ENCODE measurements at places on chromosomes 12 and 14. TPM values are rescaled to one million over a fixed set of nuclear protein-coding genes. Genes with fewer than 3 reads are reported as not detected.

GRCh38 chr12:24118668-24119067 lies 169.2 kb upstream of the SOX5 start:
- H3K4me3 ChIP-seq = no peak overlapping the region
- no peaks in the 10 kb centered on the region for H3K27me3 ChIP-seq
- H3K4me1 ChIP-seq = no peaks in the 10 kb centered on the region

- H3K27me3 ChIP-seq = no peaks in the 10 kb centered on the region
- no peak for DNase-seq
- peak overlapping the region; percentile 41 for H3K27ac ChIP-seq
- no peaks in the 10 kb centered on the region for H3K4me1 ChIP-seq
- H3K4me3 ChIP-seq = no peak overlapping the region
Observed at GRCh38 chr12:57165741-57166140, 18.3 kb upstream of the LRP1-AS start.

GRCh38 chr12:92156704-92157395 lies 11.2 kb upstream of the BTG1 start:
- no peaks in the 10 kb centered on the region for H3K36me3 ChIP-seq
- H3K4me3 ChIP-seq = no peak overlapping the region
- H3K4me1 ChIP-seq = no peaks in the 10 kb centered on the region
- H3K27ac ChIP-seq = no peak overlapping the region
- no peaks in the 10 kb centered on the region for H3K27me3 ChIP-seq
- DNase-seq = no peak

Gene GARIN6
- not detected for total RNA-seq

DNA sequence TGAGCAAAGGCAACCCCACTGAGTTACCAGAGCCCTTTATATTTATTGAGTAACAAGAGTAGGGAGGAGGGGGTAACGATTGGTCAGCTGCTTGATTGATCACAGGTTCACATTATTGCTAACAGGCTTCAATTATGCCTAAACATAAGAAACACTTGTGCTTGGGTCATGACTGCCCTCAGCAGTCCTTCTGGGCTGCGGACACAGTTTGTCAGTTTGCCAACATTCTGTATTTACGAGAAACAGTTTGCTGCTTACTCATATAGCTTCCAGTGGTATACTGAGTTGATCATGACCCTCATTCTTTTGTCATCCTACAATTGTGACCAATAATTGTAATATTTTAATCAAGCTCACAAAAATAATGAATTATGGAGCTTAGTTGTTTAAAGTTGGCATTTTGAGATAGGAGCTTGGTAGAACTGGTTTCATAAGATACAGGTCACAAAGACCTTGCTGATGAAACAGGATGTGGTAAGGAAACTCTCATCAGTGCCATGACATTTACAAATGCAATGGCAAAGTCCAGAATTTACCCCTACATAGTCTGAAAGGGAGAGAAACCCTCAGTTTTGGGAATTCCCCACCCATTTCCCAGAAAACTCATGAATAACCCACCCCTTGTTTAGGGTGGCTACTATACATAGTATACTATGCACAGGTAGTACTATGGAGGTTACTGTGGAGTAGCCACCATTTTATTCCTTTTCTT lies 1421.0 kb upstream of the FLRT2 start:
- H3K4me1 ChIP-seq = no peaks in the 10 kb centered on the region
- no peak for DNase-seq
- no peak overlapping the region for H3K4me3 ChIP-seq

Gene PTGER2
- total RNA-seq = 1.9 TPM

DNA sequence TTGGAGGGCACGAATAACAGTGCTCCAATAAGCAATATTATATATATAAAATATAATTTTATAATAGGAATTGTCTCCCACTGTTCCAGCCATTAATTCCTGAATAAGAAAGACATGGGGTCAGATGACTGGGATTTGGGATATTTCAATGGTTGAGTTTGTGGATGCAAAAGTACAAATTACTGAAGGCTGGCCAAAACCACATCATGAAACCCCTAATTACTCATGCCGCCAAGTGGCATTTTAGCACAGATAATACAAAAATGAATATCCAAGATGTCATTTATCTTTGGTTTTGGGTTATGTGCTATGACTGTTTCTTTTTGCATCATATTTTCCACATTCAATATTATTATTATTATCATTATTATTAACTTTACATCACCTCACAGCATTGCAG lies 261.4 kb upstream of the TBX3 start:
- no peak overlapping the region for H3K27ac ChIP-seq
- H3K4me3 ChIP-seq = no peak overlapping the region
- no peaks in the 10 kb centered on the region for H3K4me1 ChIP-seq
- H3K36me3 ChIP-seq = no peaks in the 10 kb centered on the region
- no peak for DNase-seq

DNA sequence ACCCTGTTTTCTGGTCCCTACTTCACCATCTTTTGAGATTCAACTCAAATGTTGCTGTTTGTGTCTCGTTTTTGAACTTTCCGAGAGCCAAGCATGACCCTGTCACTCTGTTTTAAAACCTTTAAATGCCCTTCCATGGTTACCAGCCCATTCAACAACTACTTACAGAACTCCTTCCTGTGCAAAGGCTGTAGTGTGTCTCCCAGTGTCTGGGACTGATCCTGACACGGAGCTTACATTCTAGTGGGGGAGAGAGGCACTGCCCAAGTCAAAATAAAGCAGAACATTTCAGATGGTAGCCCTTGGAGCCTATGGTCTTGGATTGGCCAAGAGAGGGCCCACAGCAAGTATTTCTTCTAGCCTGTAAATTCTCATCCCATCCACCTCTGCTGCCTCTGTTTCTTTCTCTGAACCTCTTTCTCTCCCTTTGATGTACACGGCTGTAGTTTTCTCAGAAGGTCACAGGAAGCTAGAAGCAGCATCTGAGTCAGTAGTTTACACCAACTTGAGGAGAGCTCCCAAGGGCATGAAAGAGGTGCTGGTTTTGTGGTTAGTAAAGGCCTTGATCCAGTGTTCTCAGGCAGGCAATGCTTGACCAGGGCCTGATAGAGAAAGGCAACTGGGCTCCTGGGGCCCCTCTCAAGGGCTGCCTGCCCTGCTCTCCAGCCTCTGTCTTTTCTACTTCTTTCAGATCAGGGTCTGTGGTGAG lies 42.3 kb upstream of the SLC24A4 start:
- DNase-seq = no peak
- no peaks in the 10 kb centered on the region for H3K36me3 ChIP-seq
- H3K4me1 ChIP-seq = no peaks in the 10 kb centered on the region
- H3K27me3 ChIP-seq = no peaks in the 10 kb centered on the region

DNA sequence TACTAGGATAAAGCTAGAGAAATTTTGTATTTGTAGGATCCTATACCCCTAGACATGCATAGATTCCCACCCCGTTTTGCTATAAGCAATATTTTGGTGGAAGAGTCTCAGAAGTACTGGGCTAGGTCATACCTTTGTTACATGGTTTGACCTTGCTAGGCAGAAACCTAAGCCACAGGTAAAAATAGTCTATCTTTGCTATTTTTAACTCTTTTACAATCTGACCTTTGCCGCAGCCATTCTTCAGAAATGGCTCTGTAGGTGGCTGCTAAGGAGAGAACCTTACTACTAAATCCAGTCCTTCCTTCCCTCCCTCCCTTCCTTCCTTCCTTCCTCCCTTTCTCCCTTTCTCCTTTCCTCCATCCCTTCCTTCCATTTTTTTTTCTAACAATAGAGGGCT lies 242.9 kb upstream of the SEL1L start:
- H3K4me1 ChIP-seq = no peaks in the 10 kb centered on the region
- H3K27me3 ChIP-seq = no peaks in the 10 kb centered on the region
- no peak overlapping the region for H3K27ac ChIP-seq
- no peaks in the 10 kb centered on the region for H3K36me3 ChIP-seq
- DNase-seq = no peak

GRCh38 chr14:34619471-34619870 lies 10.5 kb downstream of the SNX6 start:
- H3K4me3 ChIP-seq = no peak overlapping the region
- H3K27me3 ChIP-seq = no peaks in the 10 kb centered on the region
- no peak for DNase-seq

Gene KRT4
- not detected for total RNA-seq

Gene KRT85
- total RNA-seq = not detected

Gene GPD1
- total RNA-seq = 12.2 TPM

DNA sequence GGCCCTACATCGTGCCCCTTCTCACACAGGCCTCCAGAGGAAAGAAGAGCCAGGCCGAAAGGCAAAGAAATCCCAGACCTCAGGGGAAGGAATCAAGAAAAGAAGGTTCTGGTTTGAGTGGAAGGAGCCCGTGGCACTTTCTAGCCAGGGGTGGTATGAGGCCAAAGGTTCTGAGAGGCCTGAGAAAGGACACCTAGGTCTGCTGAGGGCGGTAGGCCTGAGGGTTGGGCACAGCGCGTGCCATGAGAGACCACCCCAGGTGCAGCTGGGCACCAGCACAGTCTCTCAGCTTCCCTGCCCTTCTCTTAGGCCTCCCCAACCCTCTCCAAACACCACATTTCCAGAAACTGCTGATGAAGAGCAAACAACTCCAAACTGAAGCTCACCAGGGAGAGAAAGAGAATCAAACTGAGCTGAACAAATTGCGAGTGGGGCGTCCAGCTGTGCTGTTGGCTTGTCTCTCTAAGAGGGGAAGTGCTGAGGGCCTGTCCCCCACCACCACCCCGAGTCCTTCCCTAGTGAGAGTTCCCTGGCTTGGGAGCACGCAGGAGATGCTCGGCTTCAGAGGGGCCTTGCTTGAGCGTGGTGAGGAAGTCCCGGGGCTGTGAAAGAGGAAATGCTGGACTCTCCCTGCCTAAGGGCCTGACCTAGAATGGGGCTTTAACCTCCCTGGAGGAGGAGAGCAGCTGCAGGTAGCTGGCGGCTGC lies 184.8 kb downstream of the ZFP36L1 start:
- H3K36me3 ChIP-seq = no peaks in the 10 kb centered on the region
- H3K27ac ChIP-seq = peak overlapping the region; percentile 42
- no peak for DNase-seq
- no peak overlapping the region for H3K4me3 ChIP-seq

DNA sequence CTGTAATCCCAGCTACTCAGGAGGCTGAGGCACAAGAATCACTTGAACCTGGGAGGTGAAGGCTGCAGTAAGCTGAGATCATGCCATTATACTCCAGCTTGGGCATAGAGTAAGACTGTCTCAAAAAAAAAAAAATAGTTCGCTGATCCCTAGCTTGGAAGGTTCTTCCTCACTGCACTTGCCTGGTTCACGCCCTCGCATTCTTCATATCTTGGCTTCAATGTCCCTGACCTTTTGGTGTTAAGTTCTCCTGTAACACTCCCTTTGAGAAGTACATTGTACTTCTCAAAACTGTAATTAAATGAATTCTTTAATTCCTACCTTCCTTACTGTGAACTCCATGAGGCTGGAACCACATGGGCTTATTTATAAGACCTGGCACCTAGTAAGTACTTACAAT lies 16.5 kb upstream of the TPCN1 start:
- no peaks in the 10 kb centered on the region for H3K27me3 ChIP-seq
- no peak for DNase-seq
- H3K4me3 ChIP-seq = no peak overlapping the region
- no peak overlapping the region for H3K27ac ChIP-seq

- no peaks in the 10 kb centered on the region for H3K36me3 ChIP-seq
- H3K27ac ChIP-seq = no peak overlapping the region
- no peak overlapping the region for H3K4me3 ChIP-seq
- no peaks in the 10 kb centered on the region for H3K4me1 ChIP-seq
- DNase-seq = no peak
Observed at GRCh38 chr12:19428246-19428645, 11.0 kb upstream of the AEBP2 start.

Gene SOX5
- 18.2 TPM for total RNA-seq

Gene DIABLO
- 54.8 TPM for total RNA-seq

Gene EID3
- total RNA-seq = 1.4 TPM

DNA sequence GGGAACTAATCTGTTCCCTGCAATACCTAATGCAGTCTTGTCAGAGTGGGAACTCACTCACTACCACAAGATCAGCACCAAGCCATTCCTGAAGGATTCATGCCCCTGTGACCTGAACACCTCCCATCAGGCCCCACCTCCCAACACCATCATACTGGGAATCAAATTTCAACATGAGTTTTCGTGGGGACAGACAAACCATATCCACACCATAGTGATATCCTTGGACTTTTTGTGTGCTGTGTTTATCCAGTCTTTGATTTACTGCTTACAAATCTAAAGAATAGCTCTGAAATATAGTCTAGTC lies 243.5 kb downstream of the FBXL14 start:
- no peaks in the 10 kb centered on the region for H3K27me3 ChIP-seq
- no peak overlapping the region for H3K27ac ChIP-seq
- no peaks in the 10 kb centered on the region for H3K36me3 ChIP-seq
- H3K4me1 ChIP-seq = no peaks in the 10 kb centered on the region

Data from ascending aorta (tissue), 2 donors.